Adrenal gland (tissue), 19 donors: ENCODE measurements at places on chromosomes 7 and 10. TPM values are rescaled to one million over a fixed set of nuclear protein-coding genes. Genes with fewer than 3 reads are reported as not detected.

The HIBADH gene
- 42.9 TPM for polyA plus RNA-seq

The PLA2G12B gene
- polyA plus RNA-seq = not detected

The CH25H gene
- 0.80 TPM for polyA plus RNA-seq

The KCNH2 gene
- polyA plus RNA-seq = 18.7 TPM

The DBF4 gene
- polyA plus RNA-seq = 5.8 TPM

The GIMAP2 gene
- polyA plus RNA-seq = 5.2 TPM

The NUTM2E gene
- polyA plus RNA-seq = 0.30 TPM

The FZD1 gene
- 5.2 TPM for polyA plus RNA-seq

The LRRN3 gene
- polyA plus RNA-seq = 21.2 TPM

The RHBDD2 gene
- 225 TPM for polyA plus RNA-seq
